ENCODE measurements at places on chromosomes 7 and 10.

- no peak for DNase-seq
Measured at GRCh38 chr7:31108097-31108657, 56.1 kb downstream of the ADCYAP1R1 start.

DNA sequence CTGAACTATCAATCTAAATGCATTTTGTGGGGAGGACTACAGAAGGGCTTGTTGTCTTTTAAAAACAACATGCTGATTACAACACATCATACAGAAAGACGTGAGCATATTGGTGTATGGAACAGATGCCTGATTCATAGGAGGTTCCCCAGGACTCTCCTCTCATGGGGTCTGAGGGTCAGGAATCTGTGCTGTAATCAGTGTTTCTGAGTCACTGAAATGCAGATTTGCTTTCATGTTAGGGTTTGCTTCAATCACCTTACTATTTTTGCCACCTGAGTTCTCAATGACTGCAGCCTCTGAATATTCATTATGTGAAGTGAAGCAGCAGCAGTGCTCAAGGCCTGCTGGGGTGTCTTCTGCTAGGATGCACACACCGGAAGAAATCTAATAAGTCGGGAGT, 550 bp upstream of the ANK3 start:
- no peak for DNase-seq

- DNase-seq: no peak
Measured at GRCh38 chr10:118977022-118977599, 52.4 kb upstream of the NANOS1 start.

DNA sequence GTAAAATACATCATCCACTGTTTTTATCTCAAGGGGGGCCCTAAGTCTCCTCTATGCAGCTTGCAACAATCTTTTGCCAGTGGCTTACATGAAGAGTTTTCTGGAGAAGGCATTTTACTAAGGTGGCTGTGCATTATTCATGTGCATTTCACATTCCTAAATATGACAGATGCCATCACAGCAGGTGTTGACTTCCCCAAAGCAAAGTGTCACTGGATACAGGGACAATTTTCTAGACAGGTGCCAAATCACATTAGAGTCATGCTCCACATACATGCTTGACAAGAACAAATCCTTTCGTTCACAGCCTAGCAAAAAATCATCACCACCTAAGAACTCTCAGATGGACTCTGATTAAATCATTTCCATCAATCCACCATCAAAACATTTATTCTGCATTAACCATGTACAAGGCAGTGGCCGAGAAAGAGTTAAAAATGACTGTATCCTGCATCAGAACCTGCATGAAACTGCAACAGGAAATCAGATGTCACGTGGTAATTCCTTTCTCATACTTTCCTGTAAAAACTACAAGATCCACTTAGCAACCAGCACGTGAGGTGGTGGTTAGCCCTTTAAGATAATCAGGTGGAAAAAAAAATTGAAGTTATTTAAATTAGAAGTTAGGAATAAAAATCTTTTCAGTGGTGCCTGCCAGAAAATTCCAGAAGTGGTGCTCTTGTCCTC, 88.2 kb upstream of the AFAP1L2 start:
- no peak for DNase-seq

- no peak for DNase-seq
Measured at GRCh38 chr7:122430710-122431109, 126.2 kb upstream of the FEZF1 start.

DNA sequence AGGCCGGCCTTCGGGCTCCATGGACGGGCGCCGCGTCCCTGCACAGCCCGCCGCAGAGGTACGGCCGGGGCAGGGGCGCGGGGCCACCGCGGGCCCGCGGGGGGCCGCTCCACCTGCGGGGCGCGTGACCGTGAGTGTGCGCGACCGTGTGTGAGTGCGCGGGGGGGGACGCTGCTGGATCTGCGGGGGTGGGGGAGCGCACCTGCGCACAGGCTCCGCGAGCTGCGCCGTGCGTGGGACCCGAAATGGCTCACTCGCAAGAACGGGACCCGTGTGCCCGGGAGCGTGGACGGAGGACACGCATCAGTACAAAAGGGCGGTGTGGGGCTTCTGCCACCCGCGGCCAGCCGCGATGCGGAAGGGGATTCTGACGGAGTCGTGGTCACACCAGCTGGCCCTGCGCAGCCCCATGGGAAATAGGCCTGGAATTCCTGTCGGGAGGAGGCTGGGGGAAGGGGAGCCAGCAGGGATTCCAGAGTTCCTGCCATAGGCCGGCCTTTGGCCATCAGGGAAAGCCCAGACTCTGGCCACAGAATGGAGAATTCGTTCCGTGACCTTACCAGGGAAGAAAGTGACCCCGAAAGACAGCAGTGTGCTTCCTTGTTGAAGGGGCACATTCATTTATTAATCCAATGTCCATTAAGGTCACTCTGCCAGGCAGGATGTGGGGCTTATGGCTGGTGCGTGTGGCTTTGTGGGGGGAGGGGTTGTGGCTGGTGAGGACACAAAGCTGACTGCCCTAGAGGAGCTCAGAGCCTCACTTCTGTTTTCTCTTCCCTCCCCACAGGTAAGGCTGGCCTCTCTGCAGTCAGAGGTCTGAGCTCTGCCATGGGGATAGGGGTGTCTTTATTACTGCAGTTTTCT, 494 bp downstream of the REPIN1 start:
- DNase-seq: peak; percentile 20

- no peak for DNase-seq
Measured at GRCh38 chr10:5935628-5936027, 41.7 kb downstream of the IL15RA start.

DNA sequence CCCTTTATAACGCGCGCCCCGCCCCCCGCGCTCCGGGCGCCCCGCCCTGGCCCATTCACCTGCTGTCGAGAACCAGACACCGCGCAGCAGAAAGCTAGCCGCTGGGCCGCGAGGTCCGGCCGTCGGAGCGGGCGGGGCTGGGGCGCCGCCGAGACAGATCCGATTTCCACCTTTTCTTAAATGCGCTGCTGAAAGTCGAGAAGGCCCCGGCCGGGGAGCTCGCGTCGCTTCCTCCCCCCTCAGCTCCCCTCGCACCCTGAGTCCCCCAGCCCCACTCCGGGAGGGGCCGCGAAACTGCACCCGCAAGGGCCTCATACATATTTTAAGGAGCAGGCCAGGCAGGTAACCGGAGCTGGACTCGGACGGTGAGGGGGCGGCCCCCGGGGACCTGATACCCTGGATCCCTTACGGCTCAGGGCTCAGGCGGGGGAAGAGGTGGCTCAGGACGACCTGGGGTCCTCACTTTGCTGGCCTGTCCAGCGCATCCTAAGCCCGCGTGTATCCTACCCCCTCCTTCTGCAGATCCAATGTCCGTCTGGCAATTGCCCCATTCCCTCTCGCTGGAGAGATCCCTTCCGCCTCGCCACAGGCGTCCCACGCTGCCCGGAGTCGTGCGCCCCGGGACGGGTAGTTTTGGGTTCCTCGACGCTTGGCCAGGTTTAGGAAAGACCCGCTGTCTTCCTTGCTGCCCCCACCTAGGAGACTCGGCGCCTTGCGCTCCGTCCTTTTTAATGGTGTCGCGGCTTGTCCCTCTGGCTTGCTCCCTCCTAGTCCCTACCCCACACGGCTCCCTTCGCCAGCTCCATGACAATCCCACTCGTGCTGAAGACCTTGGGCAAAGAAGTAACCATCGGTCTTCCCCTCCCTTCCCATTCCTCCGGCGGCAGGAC, 170.6 kb downstream of the UBE2H start:
- no peak for DNase-seq

- peak; percentile 36 for DNase-seq
Measured at GRCh38 chr10:62083412-62084267, 182.1 kb downstream of the ARID5B start.

- no peak for DNase-seq
Measured at GRCh38 chr7:5429857-5430611, 6.4 kb upstream of the TNRC18 start.

- peak; percentile 70 for DNase-seq
Measured at GRCh38 chr10:103915796-103916195, 2.2 kb downstream of the STN1 start.

DNA sequence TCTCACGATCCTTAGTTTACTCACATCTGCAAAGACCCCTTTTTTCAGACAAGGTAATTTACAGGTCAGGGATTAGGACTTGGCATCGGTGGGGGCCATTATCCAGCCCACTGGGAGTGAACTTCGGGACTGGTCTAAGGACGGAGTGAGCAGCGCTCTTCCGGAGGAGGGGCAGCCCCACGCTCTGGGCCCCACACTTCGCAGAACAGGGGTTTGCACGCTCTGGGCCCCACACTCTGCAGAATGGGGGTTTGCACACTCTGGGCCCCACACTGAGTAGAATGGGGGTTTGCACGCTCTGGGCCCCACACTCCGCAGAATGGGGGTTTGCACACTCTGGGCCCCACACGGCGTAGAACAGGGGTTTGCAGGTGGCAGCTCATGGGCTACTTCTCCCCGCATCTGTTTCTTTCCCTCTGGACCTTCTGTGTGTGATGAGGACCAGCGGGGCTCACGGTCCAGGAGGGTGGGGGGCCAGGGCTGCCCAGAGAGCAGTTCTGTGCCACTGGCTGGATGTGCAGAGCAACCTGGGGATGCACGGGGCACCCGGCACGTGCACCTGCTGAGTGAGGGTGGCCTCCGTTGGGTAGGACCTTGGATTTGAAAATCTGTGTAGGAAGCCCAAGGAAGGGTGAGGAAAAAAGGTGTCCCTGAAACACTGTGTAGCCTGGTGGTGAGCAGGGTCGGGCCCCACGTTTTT, 134.8 kb downstream of the WDR37 start:
- no peak for DNase-seq
